Osteoblast (primary cell): ENCODE measurements at places on chromosomes 7 and 10. TPM values are rescaled to one million over a fixed set of nuclear protein-coding genes. Genes with fewer than 3 reads are reported as not detected.

- no peak for DNase-seq
Measured at GRCh38 chr7:101843293-101844271, 26.2 kb downstream of the CUX1 start.

The TMEM270 gene
- total RNA-seq, result not detected in 2 replicates

DNA sequence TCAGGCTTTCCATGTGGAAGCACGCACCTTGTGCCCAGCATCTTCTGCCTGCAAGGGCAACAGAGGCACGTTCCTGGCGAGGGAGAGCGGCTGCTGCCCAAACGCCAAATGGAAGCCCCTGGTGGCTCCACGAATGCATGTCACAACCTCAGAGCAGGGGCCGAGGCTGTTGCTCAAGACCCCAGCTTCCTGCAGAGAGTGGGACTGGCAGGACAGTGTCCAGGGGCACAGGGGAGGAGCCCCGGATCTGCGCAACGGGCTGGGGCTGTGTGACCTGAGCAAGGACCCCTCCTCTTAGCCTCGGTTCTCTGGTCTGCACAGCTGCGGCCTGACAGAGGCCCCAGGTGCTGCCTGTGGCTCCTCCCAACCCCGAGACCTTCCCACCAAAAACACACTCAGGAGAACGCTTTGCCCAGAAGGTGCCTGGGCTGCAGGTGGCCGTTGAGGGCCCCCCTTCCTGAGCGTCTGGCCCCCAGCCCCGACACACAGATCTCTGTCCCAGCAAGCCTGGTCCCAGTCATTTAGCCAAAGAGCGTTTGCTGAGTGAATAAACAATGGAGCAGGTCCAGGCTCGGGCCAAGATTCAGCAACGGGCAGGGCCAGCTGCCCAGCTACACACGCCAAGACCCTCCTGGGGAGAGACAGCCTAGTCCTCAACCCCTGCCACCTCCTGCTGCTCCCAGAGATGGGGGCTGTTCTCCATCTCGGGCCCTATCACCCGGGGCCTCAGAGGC is 1.2 kb downstream of the MICALL2 start:
- DNase-seq, result peak; percentile 97

GRCh38 chr10:44492678-44493077 is 107.8 kb upstream of the CXCL12 start:
- no peak for DNase-seq

DNA sequence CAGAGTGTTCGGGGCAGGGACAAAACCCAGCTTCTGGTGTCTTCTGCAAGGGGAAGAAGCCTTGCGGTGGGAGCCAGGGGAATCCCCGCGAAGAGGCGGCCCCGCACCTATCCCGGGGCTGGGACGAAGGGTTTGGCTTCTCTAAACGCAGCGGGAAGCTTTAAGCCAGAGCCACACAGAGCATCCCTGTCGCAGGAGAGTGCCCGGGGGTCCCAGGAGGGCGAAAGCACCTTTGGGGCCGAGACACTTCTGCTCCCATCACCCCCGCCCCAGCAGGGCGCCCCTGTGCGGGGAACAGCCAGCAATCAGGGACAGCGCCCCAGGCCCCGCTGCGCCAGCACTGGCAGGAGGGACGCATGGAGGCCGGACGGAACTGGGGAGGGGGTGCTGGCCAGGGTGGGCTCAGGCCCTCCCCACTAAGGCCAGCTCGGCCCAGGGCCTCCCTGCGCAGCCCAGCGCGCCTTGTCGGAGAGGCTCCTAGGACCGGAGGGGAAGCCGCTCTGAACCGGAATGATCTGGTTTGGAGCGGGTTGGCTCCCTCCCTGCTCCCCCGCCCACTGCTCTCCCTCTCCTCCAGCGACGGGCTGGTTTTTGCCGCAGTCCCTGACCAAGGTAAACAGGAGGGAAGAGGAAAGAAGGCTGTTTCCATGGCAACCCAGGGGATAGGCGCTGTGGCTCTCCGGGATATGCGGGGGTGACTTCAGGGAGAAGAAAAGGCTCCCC is 63.9 kb downstream of the TMEM209 start:
- peak; percentile 98 for DNase-seq

The VENTX gene
- total RNA-seq, result not detected in 2 replicates

- DNase-seq, result no peak
Measured at GRCh38 chr10:5506246-5506645, 6.9 kb upstream of the CALML5 start.

- DNase-seq, result peak; percentile 94
Measured at GRCh38 chr10:31697271-31698180, 231.1 kb downstream of the ARHGAP12 start.

- DNase-seq, result no peak
Measured at GRCh38 chr10:2463316-2463715, 604.0 kb upstream of the PFKP start.

GRCh38 chr7:120806669-120807068 is 51.3 kb downstream of the TSPAN12 start:
- no peak for DNase-seq

GRCh38 chr7:117012696-117013095 is 59.4 kb downstream of the ST7 start:
- DNase-seq, result no peak

- DNase-seq, result no peak
Measured at GRCh38 chr7:47180516-47180826, 401.4 kb downstream of the TNS3 start.
